ENCODE measurements at places on chromosomes 7 and 10.

- DNase-seq, result no peak
Measured at GRCh38 chr7:30206942-30207341, 72.2 kb downstream of the MTURN start.

- DNase-seq, result no peak
Measured at GRCh38 chr10:119502209-119502608, 40.3 kb downstream of the RGS10 start.

DNA sequence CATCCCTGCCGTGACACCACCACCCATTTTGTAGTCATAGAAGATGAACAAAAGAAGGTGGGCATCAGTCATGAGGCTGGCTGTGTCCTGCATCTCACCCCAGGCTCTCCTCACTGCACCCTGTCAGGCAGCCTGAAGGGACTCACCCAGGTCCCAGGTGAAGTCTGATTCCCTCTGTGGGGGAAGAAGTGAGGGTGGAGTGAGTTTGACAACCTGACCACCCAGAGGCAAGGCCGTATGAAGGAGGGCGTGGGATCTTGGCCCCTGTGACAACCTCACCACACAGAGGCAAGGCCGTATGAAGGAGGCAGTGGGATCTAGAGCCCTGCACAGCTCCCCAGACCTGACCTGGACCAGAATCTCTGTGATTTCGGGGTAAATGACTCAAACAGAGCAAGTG is 152.5 kb downstream of the DIP2C start:
- DNase-seq, result no peak

GRCh38 chr7:111076205-111076604 is 14.7 kb upstream of the LRRN3 start:
- DNase-seq, result no peak

- DNase-seq, result no peak
Measured at GRCh38 chr7:102287111-102287980, 678 bp downstream of the SH2B2 start.

GRCh38 chr7:146150153-146150552 is 33.6 kb downstream of the CNTNAP2 start:
- no peak for DNase-seq

DNA sequence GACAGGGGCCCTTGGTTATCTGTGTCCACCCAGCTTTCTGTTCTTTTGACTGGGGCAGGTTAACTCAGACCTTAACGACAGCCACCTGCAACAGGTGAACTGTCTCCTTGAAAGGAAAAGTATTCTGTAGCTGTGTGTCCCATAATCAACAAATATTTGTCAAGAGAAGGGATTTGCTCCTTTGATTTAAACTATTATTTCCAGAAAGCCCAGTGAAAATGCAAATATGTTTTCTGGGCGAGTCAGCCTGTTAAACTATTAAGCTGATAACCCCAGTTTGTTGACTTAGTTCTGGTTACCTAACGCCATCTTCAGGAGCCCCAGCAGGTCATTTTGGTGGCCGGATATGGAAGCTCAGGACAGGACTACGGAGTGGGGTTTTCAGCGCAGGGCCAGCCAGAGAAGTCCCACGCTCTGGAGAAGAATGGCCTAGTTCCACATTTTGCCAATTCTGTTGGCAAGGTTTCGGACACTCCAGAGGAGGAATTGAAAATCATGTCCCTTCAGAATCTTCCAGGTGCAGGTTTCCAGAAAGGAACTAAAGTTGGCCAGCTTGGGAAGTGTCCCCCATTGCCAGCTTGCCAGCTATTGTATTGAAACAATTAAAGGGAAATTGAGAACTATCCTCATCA is 54.5 kb downstream of the ADRA2A start:
- DNase-seq, result no peak

DNA sequence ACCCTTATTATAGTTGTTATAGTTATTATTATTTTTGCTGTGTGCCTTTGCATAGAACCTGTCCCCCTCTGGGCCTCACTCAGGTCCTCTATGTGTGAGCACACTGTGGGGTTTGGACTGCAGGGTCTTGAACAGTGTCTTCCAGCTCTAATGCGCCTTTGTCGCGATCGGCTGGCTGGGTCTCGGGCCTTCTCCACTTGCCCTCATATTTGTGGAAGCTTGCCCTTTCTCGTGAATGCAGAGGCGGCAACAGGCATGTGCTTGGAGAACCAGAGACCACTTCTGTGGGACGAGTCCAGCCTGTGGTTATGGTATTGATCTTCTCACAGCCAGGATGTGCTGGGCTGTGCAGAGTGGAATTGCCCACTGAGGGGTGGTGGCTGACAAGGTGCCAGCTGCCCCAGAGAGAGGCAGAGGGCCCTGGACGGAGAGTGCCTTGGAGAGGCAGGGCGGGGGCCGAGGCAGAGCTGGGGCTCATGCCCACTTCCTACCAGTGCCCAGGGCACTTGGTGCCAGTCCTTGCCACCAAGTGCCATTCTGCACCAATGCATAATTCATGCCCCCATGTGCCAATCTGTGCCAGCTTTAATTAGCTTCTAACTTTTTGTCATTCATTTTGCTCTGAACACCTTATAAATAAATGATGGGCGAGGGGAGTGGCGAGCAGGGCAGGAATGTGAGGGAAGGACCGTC is 6.8 kb upstream of the CDH23 start:
- DNase-seq, result no peak

- no peak for DNase-seq
Measured at GRCh38 chr10:79400146-79401004, 45.0 kb downstream of the ZCCHC24 start.

- no peak for DNase-seq
Measured at GRCh38 chr10:101817337-101818118, 716 bp downstream of the OGA start.

GRCh38 chr7:93245525-93246432 is 13.6 kb downstream of the VPS50 start:
- no peak for DNase-seq

DNA sequence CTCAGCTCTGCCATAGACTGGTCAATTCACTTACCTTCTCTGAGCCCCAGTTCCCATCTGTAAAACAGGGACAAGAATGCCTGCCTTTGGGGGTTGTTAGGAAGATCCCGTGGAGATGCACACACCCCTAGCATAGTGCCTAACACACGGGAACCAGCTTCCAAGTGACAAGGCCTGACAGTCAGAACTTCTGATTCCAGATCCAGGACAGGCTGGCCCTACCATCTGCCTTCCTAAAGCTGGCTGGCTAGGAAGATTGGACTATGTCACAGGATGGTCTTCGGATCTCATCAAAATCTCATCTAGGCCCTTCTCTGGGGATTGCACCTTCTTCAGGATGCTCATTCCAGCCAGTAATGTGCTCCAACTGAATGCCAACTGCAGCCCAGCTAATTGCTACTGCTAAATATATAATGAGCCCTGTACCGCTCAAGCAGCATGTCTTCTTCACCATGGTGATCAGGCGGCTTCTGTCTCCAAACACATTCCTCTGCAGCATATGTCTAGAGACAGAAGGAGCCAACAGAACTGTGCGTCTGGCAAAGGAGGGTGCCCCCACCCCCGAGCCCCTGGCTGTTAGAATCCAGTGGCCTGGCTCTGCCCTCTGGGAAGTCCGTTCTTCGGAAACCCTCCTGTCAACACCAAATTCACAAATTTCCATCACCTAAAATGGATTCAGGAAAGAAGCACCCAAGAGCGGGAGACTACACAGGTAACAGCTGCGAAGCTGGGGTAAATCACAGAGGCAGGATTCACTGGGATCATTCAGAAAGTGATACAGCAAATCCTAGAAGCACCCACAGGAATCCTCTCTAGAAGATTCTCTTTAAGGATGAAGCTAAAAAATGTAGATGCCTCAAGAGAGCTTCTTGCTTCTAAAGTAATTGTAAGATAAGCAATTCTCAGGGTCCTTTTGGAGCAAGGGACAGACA is 142.1 kb upstream of the EEPD1 start:
- no peak for DNase-seq

DNA sequence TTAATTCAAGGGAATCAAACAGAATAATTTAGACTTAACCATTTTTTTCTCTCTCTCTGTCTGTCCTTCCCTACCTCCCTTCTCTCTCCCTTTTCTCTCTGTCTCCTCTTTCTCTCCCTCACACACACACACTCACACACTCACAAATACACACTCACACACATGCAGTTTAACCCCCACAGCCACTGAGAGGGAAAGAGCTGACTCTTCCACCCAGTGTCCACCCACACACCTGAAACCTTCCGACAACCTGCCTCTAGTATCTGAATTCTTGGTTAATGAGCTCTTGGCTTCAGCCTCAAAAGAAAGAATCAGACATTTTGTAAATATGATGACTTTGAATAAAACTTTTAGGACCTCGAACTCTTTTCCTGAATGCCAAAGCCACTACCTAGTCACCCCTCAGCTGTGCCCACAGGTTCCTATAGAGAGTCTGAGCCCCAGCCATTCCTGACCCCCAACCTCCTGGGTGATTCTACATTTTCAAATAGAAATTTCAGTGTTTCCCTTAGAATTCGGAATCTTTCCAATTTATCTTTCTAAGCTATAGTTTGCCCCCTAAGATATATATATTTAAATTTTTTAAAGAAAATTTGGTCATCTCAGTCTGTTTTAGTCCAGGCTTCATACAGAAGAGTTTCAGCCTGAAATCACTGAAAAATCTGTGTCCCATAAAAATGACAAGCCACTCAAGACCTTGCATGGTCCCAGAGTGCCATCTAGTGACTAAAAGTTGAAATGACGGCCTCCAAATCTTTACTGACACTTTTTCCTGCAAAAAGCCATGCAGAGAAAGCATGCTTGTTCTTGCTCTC is 202.8 kb downstream of the IPMK start:
- peak; percentile 29 for DNase-seq

- DNase-seq, result no peak
Measured at GRCh38 chr7:94095316-94096009, 91.3 kb upstream of the BET1 start.

GRCh38 chr7:94182721-94183120 is 178.6 kb upstream of the BET1 start:
- DNase-seq, result no peak

- DNase-seq, result no peak
Measured at GRCh38 chr7:10918093-10918590, 55.5 kb upstream of the PHF14 start.

DNA sequence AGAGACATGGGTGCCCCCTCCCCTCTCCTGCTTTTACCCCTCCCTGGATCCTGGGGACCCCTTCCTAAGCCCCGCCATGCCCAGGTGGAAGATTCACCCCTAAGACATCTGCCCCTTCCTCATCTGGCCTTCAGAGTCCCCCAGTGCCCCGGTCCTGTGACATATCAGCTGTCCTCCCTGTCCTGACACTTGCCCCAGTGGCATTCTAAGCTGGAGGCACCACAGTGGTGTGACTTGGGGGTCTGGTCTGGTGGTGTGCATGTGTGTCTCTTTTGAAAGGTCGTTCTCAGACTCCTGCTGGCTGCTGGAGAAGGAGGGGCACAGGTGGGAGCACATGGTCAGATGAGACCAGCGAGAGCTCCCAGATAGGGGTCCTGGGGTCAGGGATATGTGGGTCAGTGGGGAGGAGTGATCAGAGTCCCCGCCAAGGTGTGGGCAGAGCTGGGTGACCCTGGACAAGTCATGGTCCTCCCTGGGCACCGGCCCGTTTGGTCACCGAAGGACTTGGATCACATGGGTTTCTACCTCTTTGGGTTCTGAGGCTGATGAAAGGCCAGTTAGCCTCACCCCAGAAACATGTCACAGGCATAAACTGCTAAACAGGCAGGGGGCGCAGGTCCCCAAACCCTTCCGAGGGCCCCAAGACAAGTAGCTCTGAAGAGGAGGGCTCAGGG is 645 bp upstream of the TFR2 start:
- DNase-seq, result no peak

GRCh38 chr7:118082506-118082905 is 101.5 kb upstream of the LSM8 start:
- no peak for DNase-seq

GRCh38 chr7:78967046-78967445 is 486.4 kb downstream of the MAGI2 start:
- no peak for DNase-seq

DNA sequence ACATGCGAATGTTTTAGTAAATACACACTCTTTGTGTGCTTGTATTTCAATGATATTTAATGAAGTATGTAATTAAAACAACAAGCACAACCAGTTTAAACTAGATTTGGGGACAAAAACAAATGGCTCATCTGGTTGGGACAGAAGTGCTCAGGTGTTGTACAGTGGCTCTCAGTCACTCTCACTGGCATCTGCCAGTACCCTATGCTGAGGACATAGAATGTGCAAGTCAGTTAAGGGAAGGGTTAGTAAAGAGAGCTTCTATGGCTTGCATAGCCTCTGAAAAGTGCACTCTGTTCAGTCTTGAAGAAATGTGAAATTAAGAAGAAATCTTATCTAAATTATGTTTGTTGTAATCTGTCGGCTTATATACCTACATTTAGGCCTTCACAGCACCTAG is 183.0 kb downstream of the LRRC4 start:
- DNase-seq, result no peak

GRCh38 chr10:30562787-30563186 is 66.8 kb downstream of the LYZL2 start:
- DNase-seq, result no peak

GRCh38 chr10:70832852-70833528 is 17.2 kb downstream of the SGPL1 start:
- no peak for DNase-seq

DNA sequence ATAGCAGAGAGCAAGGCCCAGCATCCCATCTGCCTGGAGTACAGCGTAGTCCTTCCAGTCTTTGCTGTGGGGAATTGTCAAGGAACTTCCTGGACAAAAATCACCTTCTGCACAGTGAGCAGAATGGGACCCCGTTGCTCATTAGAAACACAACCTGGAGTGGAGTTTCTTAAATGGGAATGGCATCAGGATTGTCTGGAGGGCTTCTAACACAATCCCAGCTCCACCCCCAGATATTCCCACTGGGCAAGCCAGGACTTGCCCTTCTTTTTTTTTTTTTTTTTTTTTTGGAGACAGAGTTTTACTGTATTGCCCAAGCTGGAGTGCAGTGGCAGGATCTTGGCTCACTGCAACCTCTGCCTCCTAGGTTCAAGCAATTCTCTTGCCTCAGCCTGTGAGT is 356.4 kb downstream of the GALNT17 start:
- no peak for DNase-seq

GRCh38 chr10:112649006-112649821 is 202.2 kb downstream of the VTI1A start:
- DNase-seq, result no peak

- peak; percentile 39 for DNase-seq
Measured at GRCh38 chr7:105389088-105389650, 448 bp upstream of the SRPK2 start.

- no peak for DNase-seq
Measured at GRCh38 chr7:67654642-67655041, 658.0 kb downstream of the TYW1 start.

Measured in right renal cortex interstitium (tissue), 3 donors.